Cerebellar cortex (tissue), 1 donor: ENCODE measurements at places on chromosomes 12 and 14.

DNA sequence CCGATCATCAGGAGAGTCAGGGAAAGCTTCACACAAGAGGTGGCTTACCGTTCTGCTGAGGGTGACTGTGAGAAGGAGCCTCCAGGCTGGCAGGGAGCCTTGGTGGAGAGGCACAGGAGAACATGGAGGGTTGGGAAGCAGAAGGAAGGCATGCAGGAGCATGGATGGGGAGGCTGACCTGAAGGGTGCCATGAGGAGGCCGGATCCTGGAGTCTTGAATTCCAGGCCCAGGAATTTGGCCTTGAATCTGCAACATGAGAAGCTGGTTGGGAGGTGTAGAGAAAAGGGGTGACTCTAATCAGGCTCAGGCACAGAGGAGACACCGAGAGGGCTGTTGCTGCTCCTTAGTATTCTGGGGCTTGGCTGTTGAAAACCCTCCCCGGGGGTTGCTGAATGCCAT lies 130.2 kb downstream of the PELI2 start:
- no peak for DNase-seq

GRCh38 chr12:93645702-93646101 lies 31.5 kb upstream of the CRADD start:
- DNase-seq: no peak

GRCh38 chr12:43599066-43599465 lies 47.1 kb upstream of the ADAMTS20 start:
- no peak for DNase-seq

GRCh38 chr12:10182354-10183049 lies 3.7 kb downstream of the TMEM52B start:
- no peak for DNase-seq

- no peak for DNase-seq
These were observed 25.3 kb downstream of the TXNDC16 start for GRCh38 chr14:52527052-52527451.

DNA sequence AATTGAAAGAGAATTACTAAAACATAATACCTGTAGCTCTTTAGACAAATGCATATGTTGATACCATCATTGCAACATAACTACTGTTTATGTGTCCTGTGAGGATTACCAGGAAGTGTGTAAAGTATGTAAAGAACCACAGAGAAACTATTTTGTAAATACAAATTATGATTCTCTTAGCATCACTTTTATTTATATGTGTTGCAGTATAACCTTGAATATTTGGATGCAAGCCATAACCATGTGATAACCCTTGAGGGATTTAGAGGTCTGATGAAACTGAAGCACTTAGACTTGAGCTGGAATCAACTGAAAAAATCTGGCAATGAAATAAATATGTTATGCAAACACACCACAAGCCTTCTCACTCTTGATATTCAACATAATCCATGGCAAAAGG lies 77.5 kb downstream of the LRRC9 start:
- DNase-seq: no peak

DNA sequence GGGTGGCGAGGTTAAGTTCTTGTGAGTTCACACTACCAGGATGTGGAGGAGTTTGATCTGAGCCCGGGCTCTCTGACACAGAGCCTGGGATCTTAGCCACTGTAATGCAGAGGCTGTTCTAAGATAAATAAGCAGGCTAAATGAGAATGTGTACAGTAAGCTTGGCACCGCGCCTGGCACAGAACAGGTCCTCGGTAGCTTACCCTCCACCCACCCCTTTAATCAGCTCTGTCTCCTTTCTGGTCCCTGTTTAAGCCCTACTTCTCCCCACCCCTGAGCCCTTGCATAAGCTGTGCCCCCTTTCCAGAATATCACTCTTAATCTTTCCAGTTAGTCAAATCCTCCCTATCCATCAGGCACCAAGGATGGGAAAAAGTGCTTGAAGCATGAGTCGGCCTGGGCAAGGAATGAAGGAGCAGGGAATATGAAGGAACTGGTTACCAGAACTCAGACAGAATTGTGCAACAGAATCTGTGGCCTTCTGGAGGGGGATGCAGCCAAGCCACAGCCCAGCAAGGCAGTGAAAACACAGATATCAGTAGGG lies 32.8 kb upstream of the CMKLR1 start:
- DNase-seq: no peak

GRCh38 chr14:32593290-32593942 lies 264.3 kb downstream of the AKAP6 start:
- no peak for DNase-seq

- peak; percentile 70 for DNase-seq
These were observed 15.1 kb downstream of the CCDC177 start for GRCh38 chr14:69559581-69560011.

GRCh38 chr14:74348241-74348734 lies at the start of gene VRTN:
Gene VRTN (plus strand): TSS chr14:74348471. CDS start chr14:74356784, 8,313 bp downstream.
- no peak for DNase-seq

DNA sequence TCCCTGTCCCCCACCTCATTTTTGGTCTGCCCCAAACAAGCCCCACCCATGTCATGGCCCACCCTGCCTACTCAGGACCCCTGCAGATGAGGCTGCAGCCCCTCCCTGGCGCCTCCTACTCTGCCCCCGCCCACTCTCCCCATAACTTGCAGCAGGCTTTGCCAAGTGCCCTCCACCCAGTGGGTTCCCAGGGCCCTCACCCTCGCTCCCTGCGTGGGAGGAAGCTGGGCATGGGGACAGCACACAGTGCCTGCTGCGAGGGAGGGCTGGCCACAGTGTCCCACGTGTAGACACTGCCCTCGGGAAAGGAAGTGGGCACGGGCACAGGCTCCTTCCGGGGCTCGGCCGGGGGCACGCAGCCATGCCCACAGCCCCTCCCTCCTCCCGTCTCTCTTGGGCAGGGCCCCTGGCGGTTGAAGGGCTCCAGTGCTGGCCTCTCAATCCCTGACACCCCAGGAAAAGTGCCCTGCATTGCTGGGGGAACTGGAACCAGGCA lies 9.4 kb downstream of the AKT1 start:
- DNase-seq: no peak

DNA sequence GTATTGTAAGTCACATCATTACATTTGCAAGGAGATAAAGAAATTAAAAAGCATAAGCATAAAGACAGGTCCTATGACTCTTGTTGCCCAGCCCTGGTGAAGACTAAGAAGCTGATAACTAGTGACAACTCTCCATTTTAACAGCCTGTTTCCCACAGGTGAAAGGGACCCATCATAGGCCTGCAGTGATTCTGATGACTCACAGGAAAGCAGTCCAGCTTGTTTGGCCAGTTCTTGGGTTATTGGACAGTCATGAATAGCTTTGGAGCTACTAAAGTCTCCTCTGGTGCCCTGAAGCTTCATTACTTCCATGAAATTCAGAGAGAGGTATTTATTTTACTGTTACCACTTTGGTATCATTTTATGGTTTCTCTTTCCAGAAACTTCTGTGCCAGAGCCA lies 55.5 kb upstream of the DYRK2 start:
- DNase-seq: no peak

- DNase-seq: no peak
These were observed 136.7 kb upstream of the LRIG3 start for GRCh38 chr12:59056966-59057365.

GRCh38 chr14:74570696-74571095 lies 41.3 kb downstream of the LTBP2 start:
- DNase-seq: no peak

DNA sequence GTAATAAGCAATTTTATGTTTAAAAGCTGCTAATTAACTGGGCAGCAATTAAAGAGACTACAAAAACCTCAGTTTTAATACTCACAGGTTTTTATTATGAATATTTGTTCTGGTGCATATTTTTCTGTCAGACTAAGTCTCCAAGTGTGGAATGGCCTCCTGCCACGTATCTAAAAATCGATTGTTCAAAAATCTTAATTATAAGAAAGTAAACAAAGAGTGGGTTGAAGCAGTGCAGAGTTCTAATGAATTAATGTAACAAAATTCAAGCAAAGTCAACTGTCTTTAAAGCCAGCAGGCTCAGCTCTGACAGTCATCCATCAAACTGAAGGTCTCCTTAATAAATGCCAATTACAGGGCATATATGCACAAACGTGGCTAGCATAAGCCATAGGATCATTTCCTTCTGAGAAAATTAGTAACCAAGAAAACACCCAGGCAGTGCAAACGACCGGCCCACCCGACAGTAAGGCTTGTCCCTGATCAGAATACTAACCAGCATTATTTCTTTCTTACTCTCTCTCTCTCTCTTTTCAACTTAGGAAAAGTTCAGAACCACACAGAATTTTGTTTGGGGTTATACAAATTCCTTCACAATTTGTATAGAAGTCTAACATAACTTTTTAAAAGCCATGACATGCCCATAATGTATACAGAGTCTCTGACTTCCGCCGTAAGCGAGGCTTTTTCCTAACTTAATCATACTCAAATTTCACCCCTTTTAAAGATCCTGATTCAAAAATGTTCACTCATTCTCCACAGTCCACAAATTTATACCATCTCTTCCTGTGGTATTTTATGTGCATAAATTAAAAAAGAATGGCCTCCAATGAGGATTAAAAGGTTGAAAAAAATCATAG lies 83.8 kb downstream of the SLC25A21 start:
- DNase-seq: no peak

DNA sequence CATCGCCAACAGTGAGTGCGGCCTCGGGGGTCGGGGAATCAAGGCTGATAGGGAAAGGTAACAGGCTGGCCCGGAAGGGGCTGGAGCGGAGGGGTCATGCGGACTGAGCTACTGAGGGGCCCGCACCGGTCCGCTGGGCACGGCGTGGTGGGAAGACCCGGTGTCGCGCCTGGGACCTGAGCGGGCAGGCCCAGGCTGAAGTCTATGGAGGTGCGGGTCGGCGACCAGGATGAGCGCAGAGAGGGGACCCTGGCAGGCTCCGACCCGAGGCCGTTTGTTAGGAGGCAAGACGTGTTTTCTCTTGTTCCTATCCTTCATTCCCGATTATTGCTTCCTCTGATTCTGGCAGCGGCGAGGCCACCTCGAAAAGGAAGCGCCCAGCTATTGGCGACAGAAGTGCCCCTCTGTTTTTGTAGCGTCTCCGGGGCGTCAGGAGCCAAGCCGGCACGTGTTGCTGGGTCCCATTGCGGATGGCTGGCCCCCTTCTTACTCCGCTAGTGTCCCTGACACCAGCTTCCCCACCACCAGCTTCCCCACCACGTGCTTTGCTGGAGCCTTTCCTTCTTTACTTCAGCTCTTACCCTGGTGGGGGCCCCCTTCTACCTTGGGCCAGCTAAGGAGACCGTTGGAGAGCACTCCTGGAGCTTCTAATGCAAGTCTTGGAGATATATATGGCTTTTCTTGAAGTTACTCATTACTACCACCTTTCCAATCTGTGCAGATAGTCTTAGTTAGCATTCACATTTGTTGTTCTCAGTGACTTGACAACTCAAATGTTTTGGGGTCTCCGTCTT lies 653 bp downstream of the PA2G4 start:
- DNase-seq: no peak

- DNase-seq: no peak
These were observed 3.8 kb upstream of the ARHGAP9 start for GRCh38 chr12:57483466-57483865.

- peak; percentile 84 for DNase-seq
These were observed 453.8 kb downstream of the TMEM121 start for GRCh38 chr14:105980224-105980623.

DNA sequence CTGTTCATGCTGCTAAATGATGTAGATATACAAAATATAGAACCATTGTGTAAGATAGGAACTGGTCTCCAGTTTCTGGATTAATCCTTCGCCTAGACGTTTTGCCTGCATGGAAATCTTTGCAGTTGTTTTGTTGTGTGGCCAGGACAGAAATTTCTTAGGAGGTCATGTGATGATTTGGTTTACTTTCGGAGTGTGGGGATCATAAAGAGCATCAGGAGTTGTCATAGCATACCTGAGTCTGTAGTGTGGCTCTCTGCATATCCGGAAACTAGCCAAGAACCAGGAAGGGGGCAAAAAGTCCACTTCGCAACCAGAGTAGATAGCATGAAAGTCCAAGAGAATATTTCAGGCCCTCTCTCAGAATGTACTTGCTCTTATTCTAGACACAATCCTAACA lies 3.1 kb downstream of the SAMD4A start:
- no peak for DNase-seq

- peak; percentile 95 for DNase-seq
These were observed 933.0 kb downstream of the DIO2 start for GRCh38 chr14:79278286-79278797.

DNA sequence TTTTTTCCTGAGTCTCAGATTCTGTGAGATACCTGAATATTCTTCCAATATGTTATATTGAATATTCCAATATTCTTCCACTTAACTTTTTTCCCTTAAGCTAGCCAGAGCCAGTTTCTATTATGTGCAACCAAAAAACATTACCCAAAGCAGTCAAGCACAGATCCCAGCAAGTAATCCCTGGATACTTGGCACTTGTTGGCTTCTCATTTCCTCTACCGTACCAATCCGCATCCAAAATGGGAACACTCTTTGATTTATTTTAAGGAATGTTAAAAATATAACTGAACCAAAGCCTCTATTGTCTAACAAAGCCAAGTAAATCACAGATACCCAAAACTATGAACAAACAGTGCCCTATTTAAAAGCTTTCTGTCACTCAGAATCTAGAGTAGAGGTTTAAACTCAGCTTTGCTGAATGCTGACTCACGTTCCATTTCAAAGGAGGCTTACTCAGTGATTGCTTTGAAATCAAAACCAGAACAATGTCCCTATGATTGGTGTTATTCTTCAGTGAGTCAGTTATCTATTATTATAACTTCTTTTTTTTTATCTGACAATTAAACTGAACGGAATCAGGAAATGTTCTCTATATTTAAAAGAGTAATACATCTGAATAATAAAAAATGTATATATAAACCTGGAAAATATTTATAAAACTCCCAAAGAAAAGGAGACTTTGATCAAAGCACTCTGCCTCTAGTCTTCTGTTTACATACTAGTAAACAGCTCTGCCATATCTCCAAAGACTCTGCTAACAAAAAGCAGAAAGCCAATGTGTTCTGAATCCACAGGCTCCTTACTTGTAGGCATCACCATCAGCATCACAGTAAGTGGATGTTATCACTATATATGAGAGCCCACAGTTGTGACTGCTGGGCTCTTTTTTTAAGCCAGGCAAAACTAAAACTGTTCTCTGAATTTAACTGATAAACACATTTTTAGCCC lies 360.8 kb downstream of the CCDC91 start:
- DNase-seq: no peak

GRCh38 chr12:98144953-98145352 lies 370.4 kb upstream of the TMPO start:
- DNase-seq: no peak
